ENCODE measurements at places on chromosomes 7 and 10.

- no peak for DNase-seq
Observed at GRCh38 chr10:3525832-3526449, 259.1 kb downstream of the KLF6 start.

DNA sequence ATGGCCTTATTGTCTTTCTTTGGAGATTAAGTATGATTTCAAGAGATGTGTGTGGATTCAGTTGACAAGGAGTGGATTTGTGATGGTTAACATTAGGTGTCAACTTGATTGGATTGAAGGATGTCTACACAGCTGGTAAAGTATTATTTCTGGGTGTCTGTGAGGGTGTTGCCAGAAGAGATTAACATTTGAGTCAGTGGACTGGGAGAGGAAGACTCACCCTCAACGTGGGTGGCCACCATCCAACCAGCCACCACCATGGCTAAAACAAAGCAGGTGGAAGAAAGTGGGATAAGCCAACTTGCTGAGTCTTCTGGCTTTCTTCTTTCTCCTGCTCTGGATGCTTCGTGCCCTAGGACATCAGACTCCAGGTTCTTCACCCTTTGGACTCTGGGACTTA, 76.1 kb downstream of the GPR37 start:
- DNase-seq = no peak

- no peak for DNase-seq
Observed at GRCh38 chr10:44352316-44353127, 32.4 kb downstream of the CXCL12 start.

DNA sequence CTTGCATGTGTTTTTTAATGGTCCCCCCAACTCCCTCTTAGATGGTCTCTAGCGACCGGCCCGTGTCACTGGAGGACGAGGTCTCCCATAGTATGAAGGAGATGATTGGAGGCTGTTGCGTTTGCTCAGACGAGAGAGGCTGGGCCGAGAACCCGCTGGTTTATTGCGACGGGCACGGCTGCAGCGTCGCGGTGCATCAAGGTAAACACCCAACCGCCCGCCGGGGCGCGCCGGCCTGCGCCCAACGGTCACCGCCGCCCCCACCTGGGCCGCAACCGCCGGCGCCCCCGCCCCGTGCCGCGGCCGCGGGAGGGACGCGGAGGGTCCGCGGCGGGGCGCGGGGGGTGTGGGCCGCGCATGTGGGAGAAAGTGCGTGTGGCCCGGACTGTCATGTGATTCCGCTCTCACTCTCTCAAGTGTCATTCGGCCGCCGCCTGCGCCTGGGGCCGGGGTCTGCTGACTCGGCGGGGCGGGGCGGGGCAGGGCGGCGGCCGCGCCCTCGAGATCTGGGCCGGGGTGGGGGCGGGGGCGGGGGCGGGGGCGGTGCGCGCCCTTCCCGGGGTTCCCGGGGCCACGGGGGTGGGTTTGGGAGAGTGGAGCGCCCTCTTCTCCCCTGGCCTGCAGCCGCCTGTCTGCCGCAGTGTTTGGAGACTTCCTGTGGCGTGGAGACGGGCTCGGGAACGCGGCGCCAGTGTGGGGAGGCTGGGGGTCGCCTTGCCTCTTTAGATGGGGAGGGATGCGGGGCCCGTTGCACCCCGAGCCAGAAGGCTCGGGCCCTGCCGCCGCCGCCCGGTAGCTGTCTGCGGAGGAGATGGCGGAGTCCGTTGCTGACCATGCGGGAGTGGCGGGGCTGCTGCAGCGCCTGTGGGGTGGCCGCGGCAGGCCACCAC, 817 bp downstream of the MLLT10 start:
- no peak for DNase-seq

GRCh38 chr10:106535304-106535953, 629.1 kb downstream of the SORCS1 start:
- no peak for DNase-seq

DNA sequence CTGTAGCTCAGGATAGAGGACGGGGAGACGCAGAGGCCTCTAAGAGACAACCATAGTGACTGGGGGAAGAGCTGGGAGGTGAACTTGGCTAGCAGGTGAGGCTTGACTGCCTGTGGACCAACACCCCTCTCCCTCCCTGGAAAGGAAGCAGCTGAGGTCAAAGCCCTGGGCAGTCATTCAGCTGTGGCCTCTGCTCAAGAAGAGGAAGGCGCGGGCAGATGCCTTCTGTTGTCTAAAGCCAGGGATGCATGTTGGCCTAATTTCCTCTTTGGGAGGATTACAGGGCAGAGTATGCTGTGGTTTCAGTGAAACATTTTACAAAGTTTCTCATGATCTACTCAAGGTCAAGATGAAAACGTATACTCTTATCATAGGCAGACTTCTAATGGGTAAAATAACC, 327.1 kb downstream of the PRPF18 start:
- no peak for DNase-seq

DNA sequence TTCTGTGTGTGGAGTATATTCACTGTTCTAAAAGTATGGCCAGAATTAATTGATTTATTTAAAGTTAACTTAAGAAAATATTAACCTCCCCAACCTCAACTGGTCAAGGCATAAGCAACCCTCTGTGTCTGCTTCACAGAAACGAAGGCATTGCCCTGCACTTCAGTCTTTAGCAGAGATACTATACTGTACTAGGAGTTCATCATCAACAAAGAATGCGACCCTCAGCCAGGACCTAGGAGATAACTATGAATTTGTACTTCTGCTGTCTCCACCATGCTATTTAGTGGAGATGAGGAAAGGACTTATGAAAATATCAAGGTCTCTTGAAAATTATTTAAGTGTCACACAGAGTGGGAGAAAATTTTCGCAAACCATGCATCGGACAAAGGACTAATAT, 35.7 kb upstream of the SEMA3D start:
- DNase-seq = no peak
